ENCODE measurements at places on chromosomes 6 and 20. TPM values are rescaled to one million over a fixed set of nuclear protein-coding genes. Genes with fewer than 3 reads are reported as not detected.

MLN gene
- not detected for total RNA-seq

- H3K27me3 ChIP-seq = no peaks in the 10 kb centered on the region
- no peak overlapping the region for H3K27ac ChIP-seq
- H3K4me1 ChIP-seq = peaks cover 21% of the 10 kb centered on the region
- H3K4me3 ChIP-seq = no peak overlapping the region
- no peak for DNase-seq
- H3K36me3 ChIP-seq = no peaks in the 10 kb centered on the region
Measured at GRCh38 chr6:1705183-1705582, 95.5 kb downstream of the FOXC1 start.

RAET1E gene
- total RNA-seq = not detected

NR2E1 gene
- total RNA-seq = not detected

- no peak overlapping the region for H3K4me3 ChIP-seq
- H3K27ac ChIP-seq = no peak overlapping the region
- H3K4me1 ChIP-seq = no peaks in the 10 kb centered on the region
- H3K36me3 ChIP-seq = no peaks in the 10 kb centered on the region
Measured at GRCh38 chr20:53517146-53517545, 76.5 kb downstream of the ZNF217 start.
